Natural killer cell (primary cell): ENCODE measurements at places on chromosomes 4 and X. TPM values are rescaled to one million over a fixed set of nuclear protein-coding genes. Genes with fewer than 3 reads are reported as not detected.

ZXDB gene
- total RNA-seq, result 18.0 TPM

JAKMIP1 gene
- 8.8 TPM for total RNA-seq

ANXA5 gene
- 33.1 TPM for total RNA-seq

GYG2 gene
- total RNA-seq, result not detected
